ENCODE measurements at places on chromosomes 4 and X.

DNA sequence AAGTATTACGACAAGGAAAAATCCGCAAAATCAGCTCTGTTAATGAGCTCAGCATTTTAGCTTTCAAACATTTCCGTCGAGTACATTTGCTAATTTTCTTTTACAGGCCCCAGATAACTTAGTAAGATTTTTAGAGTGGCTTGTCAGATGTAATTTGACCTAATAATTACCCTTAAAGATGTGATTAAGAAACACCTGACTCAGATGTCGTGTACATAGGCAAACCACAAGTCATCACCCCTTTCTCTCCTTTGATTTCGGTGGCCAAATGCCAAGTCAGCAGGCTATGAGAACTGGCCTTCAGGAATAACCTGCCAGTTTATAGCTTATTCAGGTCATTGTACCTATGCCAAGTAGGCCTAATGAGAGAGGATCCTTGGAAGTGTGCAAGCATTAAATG lies 369.6 kb downstream of the PCDH7 start:
- peak; percentile 48 for DNase-seq

DNA sequence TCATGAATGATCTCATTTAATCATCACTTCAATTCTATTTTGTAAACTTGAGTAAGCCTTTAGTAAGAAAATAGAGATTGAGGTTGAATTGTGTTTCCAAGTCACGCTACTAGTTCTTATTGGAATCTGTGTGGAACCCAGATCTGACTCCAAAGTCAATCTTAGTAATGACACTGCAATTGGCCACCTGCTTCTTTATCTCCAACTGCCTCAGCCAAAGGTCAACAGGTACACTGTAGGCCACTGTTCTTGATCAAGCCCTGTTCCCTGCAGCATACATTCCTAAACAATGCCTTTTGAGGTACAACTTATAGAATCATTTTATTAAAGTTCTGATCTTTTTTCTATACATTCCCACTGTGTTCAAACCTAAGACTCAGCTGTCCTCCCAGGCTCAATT lies 45.5 kb upstream of the CXCL13 start:
- DNase-seq, result no peak

DNA sequence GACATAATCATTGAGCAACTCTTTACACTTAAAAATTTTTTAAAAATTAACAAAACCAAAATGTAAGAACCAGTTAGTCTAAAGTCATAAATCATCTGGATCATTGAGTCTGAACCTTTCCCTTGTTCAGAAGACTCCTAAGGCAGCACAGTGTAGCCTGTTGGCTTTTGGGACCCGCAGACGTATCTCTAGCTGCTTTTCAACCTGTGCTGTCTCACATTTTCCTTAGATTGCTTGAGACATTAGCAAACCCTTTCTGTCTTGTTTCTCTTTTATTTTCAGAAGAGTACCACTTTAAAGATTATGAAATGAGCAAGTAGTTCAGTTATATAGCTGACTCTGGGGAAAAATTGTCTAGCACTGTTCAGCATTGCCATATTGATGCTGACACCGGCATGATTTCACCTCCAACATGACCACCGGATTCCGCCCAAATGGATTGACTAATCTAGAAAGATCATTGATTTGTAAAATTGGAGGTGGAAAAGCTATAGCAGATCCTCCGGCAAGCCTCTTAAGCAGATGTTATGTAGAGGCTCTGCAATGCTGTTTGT lies 8.9 kb downstream of the TCEANC start:
- DNase-seq, result no peak

DNA sequence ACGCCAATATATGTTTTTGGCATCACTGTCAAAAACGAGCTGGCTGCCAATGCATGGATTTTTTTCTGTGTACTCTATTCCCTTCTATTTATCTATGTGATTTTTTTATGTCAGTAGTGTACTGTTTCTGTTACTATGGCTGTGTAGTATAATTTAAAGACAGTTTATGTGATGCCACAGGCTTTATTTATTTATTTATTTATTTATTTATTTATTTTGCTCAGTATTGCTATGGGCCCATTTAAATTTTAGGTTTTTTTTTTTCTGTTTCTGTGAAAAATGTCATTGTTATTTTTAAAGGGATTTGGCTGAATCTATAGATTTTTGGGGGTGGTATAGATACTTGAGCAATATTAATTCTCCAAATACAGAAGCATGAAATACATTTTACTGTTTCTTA lies 338.4 kb upstream of the POU3F4 start:
- DNase-seq, result no peak

DNA sequence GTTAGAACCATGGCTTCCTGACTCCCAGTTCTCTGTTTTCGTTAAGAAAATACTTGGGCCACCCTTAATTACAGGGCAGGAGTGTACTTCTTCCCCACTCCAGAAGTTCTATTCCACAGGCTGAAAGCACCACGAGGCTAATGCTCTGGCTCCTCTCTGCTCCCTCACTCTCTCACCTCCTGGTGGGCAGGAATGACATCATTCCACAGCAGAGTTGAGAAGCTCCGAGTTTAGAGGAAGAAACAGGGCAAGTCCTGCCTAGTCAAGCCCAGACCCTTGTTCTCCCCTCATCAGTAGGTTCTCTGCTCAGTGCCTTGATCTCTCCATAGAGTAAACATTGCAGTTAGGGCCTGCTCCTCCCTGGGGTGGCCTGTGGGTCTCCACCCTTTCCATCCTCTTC lies 343.8 kb upstream of the CLNK start:
- peak; percentile 19 for DNase-seq

GRCh38 chr4:19905024-19905423 lies 346.7 kb upstream of the SLIT2 start:
- DNase-seq, result no peak

- DNase-seq, result peak; percentile 13
Measured at GRCh38 chr4:88963817-88964216, 93.2 kb downstream of the FAM13A start.

GRCh38 chr4:108446556-108446955 lies 173.8 kb upstream of the RPL34 start:
- DNase-seq, result no peak

- DNase-seq, result no peak
Measured at GRCh38 chrX:68238568-68238967, 194.7 kb downstream of the OPHN1 start.

GRCh38 chr4:45453258-45453853 lies 670.5 kb downstream of the GABRG1 start:
- DNase-seq, result peak; percentile 20

DNA sequence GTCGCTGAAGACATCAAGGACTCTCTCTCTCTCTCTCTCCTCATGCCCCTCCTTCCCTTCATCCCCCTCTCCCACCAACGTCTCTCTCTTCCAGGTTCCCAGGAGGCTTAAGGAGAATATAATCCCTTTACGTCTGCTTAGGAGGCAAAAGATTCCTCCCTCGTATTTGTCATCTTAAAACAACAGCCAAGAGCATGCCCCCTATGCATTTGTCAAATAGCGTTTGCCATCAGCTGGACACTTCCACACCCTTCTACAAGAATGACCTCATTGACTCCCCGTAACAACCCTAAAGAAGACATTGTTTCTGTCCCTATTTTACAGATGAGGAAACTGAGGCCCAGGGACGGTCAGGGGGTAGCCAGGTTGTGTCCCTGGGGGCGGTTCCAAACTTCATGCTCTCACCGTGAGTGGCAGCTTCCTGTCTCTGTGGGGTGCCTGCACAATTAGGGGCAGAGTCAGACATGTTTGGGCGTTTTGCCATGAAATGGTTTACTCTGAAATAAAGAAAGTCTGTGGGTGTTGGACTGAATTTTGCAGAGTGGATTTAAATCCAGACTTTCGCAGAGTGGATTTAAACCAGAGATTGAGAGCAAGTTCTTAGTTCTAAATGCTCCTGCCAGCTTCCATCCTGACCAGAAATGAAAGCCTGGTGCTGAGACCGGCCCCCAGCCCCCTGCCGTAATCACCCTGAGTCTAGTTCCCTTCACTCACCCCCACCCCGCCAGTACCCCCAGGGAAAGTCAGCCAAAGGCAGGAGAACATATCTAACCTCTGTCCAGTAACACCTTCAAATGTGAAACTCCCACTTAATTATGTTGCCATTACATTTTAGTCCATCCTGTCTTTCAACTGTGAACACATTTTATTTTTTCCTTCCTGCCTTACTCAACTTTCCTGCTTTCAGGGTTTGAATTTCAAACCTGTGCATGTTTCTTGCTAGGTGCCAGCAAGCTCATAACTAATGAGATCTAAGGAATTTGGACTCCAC lies 44.3 kb upstream of the TBL1X start:
- DNase-seq, result no peak

GRCh38 chr4:22045051-22045630 lies 96.6 kb upstream of the KCNIP4 start:
- DNase-seq, result no peak

GRCh38 chrX:72038016-72038415 lies 93.7 kb downstream of the RTL5 start:
- DNase-seq, result no peak

DNA sequence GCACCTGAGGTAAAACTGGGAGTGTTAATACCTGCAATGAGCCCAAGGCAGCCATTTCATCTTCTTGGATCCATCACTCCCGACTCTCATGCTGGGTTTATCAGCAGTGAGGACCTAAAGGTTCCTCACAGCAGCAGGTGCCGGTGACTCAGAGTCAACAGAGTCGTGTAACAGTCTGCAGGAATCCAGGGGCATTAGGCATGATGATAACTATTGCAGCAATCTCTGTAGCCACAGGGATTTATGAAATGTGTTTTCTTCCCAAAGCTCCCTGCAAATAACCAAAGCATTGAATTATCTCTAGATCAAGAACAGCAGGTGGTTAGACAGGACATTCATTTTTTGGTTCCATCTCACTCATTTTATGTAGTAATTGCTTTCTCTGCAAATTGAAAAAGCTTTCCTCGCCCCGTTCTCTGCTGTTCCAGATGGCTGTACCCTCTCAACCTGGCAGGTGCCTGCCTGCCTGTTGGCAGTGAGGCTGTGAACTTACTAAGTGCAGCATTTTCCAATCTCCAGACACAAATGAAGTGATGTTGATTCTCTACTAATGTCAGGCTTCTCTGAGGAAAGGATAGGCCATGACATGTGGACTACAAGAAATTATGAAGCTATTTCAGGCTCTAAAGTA lies 48.1 kb upstream of the TSPAN7 start:
- no peak for DNase-seq

DNA sequence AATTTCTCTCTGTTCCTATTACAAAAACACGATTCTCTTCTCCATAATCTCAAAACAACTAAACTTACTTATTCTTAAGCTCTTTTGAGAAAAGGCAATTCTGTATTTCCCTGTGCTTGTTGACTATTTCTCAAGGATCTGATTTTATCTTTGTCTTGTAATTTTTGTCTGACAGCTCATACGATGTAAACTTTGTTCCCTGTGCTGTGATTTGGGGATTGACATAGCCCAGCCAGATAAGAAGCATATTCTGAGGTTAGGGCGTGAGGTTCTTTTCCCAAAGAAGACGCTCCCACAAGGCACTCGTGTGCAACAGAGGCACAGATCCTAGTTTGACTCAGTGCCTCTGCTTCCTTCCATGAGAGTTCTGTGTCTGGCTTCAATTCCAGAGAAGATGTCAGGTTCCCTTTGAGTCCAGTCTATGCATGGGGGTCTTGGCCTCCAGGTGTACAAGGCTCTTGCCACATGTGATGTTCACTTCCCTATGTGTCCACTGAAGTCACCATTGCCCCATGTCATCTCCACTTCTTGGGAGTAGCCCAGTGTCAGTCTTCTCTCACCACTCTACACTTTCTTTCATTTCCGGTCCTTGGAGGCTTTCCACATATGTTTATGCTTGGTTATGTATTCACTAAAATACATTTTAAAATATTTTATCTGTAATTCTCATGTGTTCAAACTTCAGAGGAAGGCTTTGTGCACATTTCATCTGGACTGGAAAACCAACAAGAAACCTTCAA lies 94.8 kb downstream of the MID1 start:
- no peak for DNase-seq

DNA sequence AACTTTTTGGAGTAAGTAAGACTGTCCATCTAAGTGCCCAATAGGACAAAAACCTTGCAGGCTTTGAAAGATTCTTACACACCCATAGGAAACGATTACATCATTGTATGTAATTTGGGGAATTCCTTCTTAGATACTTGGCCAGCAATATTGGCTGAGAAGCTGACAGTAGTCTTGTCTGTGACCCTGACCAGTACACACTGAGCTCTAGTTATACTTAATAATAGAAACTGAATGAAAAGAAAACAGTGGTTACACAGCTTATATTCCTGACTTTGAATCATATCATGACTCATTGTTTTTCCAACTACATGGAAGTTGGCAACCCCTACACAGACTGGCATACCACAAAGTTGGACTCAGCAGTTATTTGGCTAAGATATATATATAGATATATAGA lies 7.1 kb upstream of the TLR2 start:
- peak; percentile 91 for DNase-seq

DNA sequence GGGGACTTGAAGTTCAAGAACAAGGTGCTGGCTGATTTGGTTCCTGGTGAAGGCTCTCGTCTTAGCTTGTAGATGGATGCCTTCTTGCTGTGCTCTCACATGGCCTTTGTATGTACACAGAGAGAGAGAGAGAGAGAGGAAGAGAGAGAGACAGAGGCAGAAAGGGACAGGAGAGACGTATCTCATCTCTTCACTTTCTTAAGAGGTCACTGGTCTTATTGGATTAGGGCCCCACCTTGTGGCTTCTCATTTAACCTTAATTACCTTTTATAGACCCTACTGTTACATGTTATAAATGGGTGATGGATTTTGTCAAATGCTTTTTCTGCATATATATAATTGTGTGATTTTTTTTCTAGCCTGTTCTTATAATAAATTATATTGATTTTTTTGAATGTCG lies 1444.2 kb downstream of the ADGRL3 start:
- peak; percentile 33 for DNase-seq

- no peak for DNase-seq
Measured at GRCh38 chr4:38989487-38989886, 42.7 kb downstream of the TMEM156 start.

DNA sequence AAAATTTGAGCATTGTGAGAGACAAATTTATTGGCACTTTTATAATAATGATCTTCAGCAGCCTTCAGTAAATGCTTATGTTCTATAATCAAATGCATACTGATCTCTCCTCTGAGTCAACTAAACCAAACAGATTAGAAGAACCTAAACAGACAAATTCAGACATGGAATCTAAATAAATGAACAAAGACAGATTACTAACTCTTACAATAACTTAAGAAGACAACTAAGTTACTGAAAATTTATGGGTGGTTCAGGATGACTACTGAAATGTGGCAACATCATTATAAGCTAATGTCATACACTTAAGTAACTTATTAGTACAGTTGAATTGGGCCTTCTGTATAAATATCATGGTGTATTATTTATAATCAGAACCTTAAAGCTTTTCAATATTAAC lies 127.3 kb downstream of the NEK1 start:
- peak; percentile 12 for DNase-seq

DNA sequence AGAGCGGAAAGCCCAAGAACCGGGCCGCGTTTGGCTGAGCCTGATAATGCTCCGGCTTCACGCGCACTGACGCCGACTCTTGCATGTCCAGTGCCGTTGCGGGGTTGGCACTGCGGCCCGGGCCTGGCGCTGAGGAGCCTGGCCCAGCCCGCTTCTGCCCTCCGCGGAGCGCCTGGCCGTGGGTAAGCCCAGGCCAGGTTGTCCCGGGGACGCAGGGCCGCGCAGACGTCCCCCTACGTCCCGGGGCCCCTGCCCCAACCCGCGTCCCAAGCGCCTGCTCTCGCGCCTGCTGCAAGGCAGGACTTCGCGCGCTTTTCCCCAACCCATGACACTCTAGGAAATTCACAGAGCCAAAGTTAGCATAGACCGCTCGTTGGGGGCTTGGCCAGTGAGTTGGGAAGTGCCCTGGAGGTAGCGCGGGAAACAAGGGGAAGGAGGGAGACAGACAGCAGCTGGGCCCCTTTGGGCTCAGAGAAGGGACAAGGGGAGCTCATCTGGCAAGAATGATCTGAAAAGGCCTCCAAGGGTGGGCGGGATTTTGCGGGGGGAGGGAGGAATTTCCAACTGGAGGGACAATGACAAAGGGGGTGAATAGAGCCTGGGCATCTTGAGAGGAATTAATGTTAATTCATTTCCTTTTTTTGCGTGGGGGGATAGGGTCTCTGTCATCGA lies 665 bp upstream of the LRPAP1 start:
- DNase-seq, result no peak

All from astrocyte of the spinal cord (primary cell).